ENCODE measurements at places on chromosomes 6 and 20.

DNA sequence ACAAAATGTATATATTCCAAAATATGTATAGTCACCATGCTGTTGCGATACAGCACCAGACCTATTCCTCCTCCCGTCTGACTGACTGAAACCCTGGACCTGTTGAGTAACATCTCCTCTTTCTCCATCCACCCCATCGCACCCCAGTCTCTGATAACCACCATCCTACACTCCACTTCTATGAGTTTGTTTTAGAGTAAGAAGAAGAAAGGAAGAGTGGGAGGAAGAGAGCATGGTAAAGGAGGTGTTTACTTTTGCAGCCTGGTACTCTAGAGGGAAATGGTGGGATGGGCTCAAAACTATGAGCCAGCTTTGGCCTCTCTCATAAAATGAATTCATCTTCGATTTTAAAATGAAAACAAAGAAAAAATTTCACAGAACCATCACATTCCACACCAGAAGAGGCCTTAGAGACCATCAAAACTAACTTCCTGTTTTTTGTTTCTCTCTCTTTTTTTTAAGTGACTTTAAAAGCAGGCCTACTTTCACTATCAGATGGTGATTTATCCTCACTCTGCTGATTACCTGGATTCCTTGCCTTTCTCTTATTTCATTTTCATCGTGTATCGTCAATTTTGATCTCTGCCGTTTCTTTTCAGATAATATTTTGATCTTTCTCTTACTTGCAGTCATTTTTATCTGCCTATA lies 16.8 kb upstream of the FUCA2 start:
- no peak for DNase-seq

DNA sequence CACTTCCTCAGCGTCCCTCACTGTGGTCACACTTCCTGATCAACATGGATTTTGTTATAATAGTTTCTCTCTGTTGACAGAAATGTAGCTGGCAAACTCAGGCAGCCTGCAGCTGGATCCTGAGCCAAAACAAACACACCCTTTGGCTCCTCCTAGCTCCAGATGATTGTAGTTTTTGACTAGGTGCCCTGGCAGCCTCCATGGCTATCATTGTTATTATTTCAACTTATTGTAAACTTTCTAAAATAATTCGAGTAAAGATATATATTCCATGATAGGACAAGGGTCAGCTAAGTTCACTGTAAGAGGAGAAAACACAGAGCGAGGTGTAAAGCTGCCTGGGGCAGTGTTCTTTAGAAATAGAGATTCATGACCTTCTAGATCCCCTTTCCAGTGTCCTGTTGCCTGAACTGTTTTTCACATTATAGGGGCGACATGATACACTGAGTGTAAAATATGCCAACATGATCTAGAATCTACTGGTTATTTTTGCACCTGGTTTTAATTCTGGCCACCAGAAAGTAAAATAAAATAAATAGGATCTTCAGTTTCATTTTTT lies 98.2 kb upstream of the HDGFL1 start:
- DNase-seq: peak; percentile 47

DNA sequence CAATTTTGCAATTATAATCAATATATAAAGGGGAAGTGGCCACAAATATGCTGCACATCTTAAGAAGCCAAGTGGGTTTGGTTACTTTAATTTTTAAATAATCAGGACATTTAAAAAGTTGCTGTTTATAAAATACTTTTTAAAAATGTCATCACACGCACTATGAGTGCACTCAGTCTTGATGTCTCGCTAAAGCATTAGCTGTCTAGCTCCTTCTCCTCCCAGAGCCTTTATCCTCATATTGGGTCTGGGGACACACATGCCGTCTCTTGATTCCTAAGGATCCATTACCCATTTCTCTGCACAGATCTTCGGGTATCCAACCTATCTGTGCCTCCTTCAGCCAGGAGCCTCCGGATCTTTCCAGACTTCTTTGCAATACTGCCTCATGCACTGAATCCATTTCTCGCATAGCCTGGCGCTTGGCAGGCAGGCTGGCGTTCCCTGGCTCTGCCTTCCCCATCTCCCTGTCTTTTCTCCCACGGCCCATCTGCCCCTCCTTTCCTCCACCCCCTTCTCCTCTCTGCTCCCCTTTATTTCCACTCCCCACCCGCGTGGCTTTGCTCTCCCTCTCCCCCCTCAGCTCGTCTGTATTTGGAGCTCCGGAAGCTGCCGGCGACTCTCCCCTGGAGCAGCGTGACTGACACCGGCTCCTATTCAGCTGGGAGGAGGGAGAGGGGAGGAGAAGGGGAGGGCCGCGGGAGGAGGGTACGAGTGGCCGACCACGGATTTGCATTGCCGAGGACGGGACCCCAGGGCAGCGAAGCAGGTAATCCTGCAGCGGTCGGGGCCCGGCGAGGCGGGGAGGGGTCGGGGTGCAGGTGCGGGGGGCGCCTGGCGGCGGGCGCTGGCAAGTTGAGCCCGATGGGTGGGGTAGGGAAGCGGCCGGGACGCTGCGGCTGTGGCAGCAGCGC lies at the start of gene CAP2:
CAP2 (plus strand) TSS at position 618 of the 914 bp plus-strand sequence. CDS start 27,961 bp downstream, outside the sequence.
- DNase-seq: peak; percentile 54

GRCh38 chr6:107248147-107248546 lies 132.8 kb upstream of the BEND3 start:
- no peak for DNase-seq

- DNase-seq: no peak
Observed at GRCh38 chr6:21098744-21099143, 494.8 kb upstream of the SOX4 start.

GRCh38 chr6:35750557-35750956 lies 13.7 kb downstream of the ARMC12 start:
- no peak for DNase-seq

- DNase-seq: no peak
Observed at GRCh38 chr20:64009811-64010387, 26.1 kb upstream of the C20orf204 start.

- DNase-seq: no peak
Observed at GRCh38 chr6:82467338-82467737, 103.7 kb downstream of the TPBG start.

GRCh38 chr20:3729811-3730540 lies 2.5 kb upstream of the HSPA12B start:
- no peak for DNase-seq

DNA sequence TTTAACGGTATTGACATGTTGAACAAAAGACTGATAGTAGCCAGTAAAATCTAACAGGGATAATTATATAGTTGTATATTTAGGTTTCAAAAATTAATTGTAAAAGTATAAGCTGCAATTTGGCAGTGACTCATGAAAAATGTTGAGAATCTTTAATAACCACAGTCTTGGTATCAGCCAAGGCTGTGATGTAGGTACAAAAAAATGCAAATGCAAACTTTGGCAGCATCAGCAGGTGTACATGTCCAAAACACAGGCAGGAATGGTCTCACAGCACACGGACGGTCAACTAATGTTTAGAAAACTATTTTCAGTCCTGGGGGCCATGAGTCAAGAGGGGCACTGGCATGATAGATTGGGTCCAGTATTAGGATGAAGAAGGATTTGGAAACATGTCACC lies 58.5 kb upstream of the BEND3 start:
- DNase-seq: no peak

Measured in ovary (tissue), 10 donors.